Stimulated activated CD8-positive, alpha-beta memory T cell treated with anti-CD3 and anti-CD28 coated beads, Interleukin-2, amount 100 ng/mL, for 1 hour (primary cell): ENCODE measurements at places on chromosomes 16 and 17.

DNA sequence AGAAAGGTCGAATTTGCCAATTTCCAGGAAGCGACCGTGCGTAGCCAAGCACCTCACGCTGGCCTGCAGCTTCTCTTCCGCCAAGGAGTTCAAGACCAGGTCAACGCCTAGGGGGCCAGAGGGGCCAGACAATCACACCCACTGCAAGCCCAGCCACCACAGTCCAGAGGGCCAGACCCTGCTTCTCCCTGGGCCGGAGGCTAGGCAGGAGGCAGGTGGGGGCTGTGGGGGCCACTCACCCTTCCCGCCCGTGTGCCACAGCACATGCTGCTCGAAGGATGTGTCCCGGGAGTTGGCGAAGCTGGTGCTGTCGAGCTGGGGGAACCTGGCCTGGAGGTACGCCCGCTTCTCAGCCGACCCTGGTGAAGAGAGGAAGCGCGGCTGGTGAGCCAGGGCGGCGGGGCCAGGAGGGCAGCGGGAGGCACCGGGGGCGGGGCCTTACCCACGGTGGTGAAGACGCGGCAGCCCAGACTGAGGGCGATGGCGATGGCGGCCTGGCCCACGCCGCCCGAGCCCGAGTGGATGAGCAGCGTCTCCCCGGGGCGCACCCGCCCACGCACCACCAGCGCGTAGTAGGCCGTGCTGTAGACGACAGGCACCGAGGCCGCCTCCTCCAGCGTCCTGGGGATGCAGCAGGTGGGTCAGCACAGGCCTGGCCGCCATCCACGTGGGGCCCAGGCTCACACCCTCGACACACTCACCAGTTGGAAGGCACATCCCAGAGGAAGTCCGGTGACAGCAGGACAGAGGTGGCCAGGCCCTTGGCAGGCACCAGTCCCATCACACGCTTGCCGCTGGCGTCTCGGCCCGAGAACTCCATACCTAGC lies 14.3 kb downstream of the FASN start:
- DNase-seq, result no peak

GRCh38 chr17:80986816-80987475 lies 4.7 kb upstream of the CHMP6 start:
- DNase-seq, result no peak

GRCh38 chr16:52548261-52549010 lies 1.5 kb upstream of the TOX3 start:
- no peak for DNase-seq

DNA sequence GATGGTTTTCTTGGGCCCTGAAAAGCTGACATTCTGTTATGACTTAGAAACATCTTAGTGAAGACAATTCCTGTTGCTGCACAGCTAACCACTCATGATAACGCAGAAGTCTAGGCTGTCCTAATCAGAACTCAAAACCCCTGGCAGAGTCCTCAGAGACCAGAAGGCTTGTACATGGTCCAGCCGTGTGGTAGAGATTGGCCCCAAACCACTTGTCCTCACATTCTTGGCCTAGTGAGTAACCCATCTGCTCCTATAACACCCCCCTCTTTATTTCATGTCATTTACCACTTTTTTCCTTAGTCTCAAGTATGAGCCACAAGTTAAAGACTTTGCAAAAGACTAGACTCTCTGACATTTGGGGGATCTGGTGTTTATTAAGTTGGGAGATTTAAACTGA lies 116.5 kb upstream of the ADAMTS18 start:
- DNase-seq, result no peak

GRCh38 chr17:81380666-81381518 lies 14.4 kb upstream of the BAHCC1 start:
- no peak for DNase-seq

DNA sequence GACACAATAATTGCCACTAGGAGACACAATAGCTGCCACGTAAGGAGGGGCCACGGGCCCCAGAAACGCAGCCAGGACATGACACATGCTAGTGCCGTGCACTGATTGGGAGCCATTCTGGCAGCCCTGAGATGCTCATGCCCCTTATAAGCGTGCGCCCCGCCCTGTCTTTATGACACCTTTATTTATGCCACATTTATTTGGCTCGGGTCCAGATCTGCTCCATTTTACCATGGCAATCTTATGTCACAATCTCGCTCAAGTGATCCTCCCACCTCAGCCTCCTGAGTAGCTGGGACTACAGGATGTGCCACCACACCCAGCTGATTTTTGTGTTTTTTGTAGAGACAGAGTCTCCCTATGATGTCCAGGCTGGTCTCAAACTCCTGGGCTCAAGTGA lies 43.8 kb upstream of the NF1 start:
- no peak for DNase-seq

DNA sequence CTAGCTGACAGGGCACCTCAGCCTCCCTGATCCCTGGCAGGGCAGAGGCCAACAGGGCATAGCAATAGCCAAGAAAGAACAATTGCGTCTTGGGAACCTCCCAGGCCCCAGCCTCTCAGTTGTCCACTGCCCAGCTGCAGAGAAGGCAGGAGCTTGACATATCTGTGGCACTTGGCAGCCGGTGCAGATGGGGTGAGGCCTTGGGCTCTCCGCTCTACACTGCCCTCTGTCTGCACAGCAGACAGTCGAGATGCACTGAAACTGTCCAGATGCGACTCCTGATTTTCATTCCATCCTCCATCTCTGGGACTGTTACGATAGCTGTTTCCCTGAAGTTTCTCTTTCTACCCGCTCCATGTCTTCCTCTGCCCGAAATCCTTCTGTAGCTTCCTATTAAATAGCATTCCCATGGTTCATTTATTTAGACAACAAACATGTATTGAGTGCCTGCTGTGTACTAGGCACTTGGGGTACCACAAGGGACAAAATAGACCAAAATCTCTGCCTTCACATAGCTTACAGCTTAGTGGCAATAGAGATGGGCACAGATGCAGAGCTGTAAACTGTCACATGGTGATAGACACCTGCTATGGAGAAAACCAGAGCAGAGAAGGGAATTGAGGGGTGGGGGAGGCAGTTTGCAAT lies 3.3 kb downstream of the POLR3E start:
- DNase-seq, result no peak

DNA sequence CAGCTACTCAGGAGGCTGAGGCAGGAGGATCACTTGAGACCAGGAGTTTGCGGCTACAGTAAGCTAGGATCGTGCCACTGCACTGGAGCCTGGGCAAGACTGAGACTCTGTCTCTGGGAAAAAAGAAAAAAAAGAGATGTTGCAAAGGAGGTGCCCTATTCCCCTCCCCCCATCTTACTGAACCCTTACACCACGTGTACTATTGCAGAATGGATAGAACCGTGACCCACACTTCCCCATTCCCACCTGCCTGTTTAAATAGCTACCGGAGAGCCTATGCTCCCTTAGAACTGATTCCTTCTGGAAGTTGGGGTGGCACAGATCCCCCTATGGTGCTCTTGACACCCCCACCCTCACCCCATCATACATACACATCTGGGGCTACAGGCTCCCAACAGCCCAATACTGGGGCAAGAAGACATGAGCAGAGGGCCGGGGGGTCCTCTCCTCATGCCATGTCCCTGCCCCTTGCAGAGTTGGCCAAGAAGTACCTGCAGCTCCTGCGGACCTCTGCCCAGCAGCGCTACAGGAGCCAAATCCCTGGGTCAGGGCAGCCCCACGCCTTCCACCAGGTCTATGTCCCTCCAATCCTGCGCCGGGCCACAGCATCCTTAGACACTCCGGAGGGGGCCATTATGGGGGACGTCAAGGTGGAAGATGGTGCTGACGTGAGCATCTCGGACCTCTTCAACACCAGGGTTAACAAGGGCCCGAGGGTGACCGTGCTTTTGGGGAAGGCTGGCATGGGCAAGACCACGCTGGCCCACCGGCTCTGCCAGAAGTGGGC lies 35.7 kb downstream of the NLRC5 start:
- no peak for DNase-seq

- no peak for DNase-seq
Observed at GRCh38 chr16:55035029-55035428, 104.4 kb downstream of the IRX5 start.

DNA sequence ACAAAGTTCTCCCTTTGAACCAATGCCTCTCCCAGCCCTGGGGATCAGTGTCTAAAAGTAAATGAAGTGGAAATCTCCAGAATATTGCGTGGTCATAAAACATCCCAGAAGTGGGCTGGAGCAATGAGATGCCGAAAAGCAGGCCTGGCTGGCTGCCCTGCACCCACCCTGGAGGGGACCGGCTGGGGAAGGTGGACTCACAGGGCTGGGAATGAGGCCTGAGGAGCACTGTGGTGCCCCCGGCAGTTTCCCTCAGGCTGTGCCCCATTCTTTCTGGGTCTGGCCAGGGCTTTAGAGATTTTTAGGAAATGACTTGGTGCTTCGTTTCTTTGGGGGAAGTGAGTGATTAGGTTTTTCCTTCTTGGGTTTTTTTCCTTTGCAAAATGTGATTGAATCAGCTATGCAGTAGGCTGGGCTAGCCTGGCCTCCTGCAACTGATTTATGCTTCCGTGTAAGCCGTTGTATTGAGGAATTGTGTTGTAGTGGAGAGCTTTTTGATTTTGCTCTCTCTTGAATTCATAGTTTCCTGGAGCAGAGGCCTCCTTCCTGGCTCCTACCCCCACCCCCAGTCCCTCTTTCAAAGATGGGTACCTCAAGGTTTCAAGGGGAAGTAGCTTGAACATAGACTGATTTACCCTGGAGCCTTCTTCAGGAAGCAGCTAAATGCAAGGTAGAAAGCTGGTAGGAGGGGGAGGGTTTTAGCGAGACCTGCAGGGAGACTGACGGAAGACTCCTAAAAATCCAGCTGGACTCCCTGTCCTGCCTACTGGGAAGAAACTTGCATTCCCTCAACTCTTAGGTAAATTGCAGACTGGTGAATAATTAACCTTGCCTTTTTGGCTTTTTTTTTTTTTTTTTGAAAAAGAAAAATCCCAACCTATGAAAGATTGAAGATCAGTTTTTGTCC lies 170.2 kb downstream of the RAB11FIP4 start:
- DNase-seq, result no peak

DNA sequence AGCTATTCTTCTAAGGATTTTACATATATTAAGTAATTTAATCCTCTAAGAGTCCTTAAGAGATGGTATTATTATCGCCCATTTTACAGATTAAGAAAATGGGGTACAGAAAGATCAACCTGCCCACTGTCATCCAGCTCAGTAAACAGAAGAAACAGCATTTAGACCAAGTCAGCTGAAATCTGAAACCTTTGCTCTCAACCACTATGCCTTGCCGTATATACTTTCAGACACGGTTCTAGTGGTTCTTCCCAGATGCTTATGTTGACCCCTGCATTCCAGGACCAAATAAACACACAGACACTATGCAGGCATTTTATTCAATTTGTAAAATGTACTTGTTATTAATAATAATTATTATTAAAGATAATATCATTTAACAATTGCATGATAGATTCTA lies 854.8 kb downstream of the KCNJ2 start:
- no peak for DNase-seq

- DNase-seq, result no peak
Observed at GRCh38 chr17:51526507-51526906, 266.2 kb downstream of the UTP18 start.

- no peak for DNase-seq
Observed at GRCh38 chr17:3988297-3989040, 24.2 kb upstream of the ATP2A3 start.

DNA sequence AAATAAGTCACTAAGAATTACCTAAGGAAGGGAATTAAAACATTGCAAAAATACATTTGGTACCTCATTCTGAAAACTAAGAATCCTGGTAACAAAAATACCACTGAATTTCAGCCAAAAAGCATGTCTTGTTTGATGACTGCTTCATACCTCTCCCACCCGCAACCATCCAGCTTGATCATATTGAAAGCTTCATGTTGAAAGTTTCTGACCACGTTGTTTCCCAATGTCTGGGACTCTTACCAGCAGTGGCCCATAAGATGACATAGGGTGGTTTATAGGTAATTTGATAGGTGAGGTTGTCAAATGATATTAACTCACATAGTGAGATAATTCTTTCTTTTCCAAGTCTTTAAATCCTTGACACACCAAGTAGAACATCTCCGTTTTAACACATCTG lies 139.3 kb downstream of the CDH11 start:
- no peak for DNase-seq

DNA sequence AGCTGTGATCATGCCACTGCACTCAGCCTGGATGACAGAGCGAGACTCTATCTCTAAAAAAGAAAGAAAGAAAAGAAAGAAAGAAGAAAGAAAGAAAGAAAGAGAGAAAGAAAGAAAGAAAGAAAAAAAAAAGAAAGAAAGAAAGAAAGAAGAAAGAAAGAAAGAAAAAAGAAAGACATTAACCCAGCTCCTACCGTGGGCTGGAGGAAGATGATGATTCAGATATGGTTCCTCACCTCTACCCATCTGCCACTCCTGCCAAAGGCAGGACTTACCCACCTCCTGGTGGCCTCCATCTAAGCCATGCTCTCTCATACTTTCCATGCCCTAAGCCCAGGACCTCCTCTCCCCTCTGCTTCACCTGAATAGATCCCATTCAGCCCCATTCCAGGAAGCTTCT lies 93.3 kb upstream of the LHX1 start:
- DNase-seq, result no peak
